ENCODE measurements at places on chromosomes 4 and X.
A peak's percentile ranks its signal among the peaks of the same experiment; 100 is the strongest.

- no peak for DNase-seq
Measured at GRCh38 chr4:95141361-95141760, 383.6 kb downstream of the BMPR1B start.

GRCh38 chrX:288561-288991, 7.4 kb downstream of the PLCXD1 start:
- DNase-seq, result no peak

DNA sequence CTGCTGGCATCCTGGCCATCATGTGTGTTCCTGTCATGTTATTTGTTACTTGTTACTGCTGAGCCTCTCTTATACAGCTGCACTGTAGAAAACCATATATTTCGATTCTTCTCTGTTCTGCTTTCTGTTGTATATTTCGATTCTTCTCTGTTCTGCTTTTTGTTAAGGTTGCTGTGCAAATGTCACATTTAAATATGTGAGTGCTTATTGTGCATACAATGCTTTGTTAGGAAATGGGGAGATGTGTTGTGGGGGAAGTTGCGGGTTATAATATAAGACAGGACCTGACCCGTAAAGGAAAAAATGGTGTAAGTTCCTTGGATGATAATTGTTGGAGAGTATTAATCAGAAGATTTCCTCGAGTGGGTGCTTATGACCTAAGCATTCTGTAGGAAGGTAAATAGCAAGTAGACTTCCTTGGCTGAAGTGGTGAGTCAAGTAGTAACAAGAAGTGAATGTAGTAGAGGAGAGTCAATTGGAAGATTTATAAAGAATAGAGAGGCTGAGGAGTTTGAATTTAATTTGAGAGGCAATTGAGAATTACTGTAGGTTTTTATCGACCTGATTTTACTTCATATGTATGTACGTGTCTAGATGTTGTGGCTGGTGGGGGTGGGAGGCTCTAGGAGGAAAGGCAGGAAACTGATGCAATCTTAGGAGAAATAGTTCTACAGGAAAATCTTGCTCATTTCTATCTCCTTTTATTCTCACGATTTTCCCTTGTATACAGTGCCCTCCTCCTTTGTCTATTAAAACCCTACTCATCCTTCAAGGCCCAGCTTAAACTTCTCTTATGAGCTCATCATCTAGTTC, 8.5 kb downstream of the OGT start:
- no peak for DNase-seq

DNA sequence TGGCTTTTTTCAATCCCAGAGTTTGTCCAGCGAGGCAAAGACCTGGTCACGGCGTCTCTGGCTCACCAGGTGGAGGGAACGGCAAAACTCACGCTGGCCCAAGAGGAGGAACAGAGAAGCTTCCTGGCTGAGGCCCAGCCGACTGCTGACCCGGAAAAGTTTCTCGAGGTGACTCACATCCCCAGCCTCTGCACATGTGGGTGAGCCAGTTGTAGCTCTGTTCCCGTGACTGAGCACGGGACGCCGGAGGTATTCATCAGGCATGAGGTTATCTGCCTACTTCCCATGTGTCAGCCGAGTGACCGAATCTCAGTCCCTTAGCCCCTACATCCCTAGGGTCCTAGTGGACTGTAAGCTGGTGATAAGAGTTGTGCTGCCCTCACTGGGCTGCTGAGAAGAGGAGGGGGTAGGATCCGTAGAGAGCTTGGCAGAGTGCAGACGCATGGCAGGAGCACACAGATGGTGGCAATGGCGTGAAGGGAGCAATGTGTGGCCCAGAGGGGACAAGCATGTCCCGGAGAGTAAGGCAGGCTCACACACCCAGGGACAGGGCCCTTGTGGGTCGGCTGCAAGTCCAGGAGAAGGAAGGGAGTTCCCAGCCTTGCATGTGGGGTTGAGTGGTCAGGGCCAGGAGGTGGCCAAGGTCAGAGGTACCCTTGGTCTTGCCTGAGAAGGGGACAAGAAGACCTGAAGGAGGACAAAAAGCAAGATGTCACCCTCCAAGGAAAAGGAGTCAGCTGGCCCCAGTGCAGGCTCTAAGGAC, 42.9 kb downstream of the EVC start:
- no peak for DNase-seq

- DNase-seq, result no peak
Measured at GRCh38 chr4:182874304-182874751, 42.9 kb downstream of the DCTD start.

- no peak for DNase-seq
Measured at GRCh38 chr4:3816983-3817960, 51.1 kb downstream of the ADRA2C start.

DNA sequence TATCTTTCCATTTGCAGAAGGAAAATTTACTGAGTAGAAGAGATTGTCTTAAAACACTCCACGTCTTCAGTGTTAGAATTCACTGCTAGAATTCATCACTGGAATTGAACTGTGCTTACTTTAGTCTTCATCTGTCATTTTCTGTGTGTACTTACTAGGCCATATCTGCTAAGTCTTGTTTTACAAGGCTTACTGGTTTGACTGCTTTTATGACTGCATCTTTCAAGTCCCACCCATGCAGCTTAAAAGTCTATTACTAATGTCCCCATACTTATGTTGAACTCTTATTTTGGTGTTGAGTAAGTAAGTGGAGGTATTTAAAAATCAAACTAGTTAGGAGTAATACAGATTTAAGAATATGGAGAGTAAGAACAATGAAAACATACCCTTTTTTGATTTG, 14.6 kb downstream of the CLCN3 start:
- DNase-seq, result no peak

- DNase-seq, result peak; percentile 40
Measured at GRCh38 chr4:80197601-80198440, 518 bp downstream of the PRDM8 start.
